Right renal pelvis (tissue), 4 donors: ENCODE measurements at places on chromosomes 3 and 15. TPM values are rescaled to one million over a fixed set of nuclear protein-coding genes. Genes with fewer than 3 reads are reported as not detected.

GRCh38 chr3:61250784-61251173 is 473 bp downstream of the FHIT start:
- no peak for DNase-seq

DNA sequence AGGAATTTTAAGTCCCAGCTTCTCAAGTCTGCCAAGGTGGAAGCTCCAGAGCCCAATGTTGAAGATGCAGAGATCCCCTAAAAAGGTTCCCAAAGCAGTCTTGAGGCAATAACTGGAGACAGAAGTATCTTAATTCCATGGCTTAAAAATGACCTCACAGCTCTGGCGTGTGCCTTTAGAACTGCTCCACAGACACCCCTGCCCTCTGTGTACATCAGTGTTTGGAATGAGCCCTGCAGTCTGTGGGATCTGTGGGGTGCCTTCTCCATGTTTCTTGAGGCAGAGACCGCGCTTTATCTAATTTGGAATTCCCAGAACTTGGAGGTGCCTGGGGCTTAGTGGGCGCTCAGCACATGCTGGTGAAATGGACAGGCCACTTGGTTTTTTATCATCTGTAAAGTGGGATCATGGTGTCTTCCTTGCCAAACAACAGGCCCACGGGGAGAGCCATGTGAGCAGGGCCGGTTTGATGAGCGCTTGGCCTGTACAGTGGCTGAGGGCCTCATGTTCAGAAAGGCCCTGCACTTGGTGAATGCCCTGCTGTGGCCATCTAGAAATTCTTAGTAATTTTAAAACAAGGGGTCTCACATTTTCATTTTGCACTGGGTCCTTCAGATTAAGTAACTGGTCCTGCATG is 7.1 kb downstream of the ITGA11 start:
- no peak for DNase-seq

PTH1R gene
- 260 TPM for polyA plus RNA-seq

DNA sequence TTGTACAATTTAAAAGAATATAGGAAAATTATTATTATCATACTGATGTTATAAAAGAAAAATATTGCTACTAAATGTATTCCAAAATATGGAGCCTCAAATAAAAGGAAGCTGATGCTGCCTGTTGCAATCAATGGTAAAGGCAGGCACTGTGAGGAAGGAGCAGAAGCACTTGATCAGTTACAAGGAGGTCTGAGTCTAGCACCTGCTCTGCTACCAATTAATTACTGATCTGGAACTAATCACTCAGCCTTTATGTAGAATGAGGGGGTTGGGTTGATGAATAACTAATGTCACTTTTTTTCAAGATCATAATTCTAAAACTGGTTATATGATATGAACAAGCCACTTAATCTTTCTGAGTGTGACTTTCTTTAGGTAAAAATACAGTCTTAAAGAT is 5.5 kb downstream of the ADGRG7 start:
- no peak for DNase-seq

DNA sequence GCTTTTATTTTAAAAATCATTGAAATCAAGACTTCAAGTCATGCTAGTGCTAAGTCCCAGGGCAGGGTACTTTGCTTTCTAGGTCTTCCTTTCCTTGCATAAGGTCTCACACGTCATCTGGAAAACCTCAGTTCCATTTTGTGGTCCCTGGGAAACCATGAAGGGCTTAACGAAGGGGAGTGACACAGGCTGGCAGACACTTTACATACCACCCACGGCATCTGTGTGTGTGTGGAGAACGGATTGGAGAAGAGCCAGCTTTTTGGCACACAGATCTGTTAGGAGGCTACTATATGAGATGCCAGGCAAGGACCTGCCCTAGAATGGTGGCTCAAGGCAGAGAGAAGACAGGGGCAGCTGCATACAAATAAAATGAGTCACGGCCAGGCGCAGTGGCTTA is 107.5 kb upstream of the NSMCE3 start:
- DNase-seq, result no peak

PPM1L gene
- polyA plus RNA-seq, result 8.3 TPM

DNA sequence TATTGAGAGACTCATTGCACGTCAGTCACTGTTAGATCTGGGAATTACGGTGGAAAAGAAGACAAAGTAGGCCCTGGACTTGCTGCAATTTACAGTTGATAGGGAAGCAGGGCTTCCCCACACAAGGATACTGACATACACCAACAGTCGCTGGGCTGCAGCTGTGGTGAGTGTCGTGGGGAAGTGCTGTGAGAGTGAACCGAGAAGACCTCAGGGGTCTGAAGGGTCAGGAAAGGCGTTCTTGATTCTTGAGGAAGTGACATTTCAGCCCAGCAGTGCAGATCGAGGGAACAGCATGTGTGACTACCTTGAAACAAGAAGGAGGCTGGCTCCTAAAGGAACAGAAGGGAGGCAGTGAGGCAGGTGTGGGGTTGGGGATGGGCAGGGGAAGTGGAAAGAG is 22.5 kb downstream of the MYZAP start:
- no peak for DNase-seq

GRCh38 chr3:62375655-62376453 is 2.5 kb upstream of the FEZF2 start:
- no peak for DNase-seq
